ENCODE measurements at places on chromosomes 4 and X.

DNA sequence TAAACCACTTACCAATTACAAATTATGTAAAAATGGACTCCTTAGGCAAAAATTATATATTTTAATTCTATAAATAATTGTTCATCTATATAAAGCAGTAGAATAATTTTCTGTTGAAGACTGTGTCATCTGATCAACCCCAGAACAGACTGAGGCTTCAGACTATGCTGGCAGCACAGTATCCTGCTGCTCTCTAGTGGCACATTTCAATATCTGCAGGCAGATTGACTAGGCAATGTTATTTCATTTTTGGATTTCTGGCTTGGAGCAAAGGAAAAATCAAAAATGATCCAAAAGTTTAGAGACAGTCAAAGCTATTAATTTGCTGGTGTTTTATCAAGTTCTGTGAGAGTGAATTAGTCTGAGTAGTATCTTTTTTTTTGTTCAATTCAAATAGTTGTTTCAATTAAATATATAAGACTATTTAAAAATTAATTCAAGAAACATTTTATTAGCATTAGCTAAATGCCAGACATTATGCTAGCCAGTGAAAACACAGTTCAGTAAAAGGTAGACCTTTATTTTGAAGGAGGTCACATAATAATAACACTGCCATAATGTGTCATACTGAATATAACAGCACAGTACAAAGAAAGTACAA, 21.3 kb upstream of the SULT1E1 start:
- DNase-seq: no peak

DNA sequence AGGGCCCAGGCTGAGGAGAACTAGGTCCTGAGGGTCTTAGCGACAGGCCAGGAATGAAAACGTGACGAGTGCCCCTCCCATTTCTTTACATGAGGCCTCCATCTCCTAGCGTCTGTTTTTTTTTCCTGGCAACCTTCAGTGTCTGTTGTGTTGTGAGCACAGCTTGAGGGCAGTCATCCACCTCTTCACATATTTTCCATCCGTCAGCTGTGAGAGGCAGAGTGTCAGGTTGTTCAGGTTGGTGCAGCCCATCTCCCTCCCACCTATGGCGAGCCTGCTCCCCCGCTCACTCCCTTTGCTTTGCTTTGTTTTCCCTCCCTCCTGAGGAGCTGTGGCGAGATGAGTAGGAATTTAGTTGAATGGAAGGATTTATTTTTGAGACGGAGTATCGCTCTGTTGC, 51.7 kb upstream of the CHRNA9 start:
- no peak for DNase-seq

- no peak for DNase-seq
These were observed 23.4 kb downstream of the SMS start for GRCh38 chrX:21963731-21964405.

DNA sequence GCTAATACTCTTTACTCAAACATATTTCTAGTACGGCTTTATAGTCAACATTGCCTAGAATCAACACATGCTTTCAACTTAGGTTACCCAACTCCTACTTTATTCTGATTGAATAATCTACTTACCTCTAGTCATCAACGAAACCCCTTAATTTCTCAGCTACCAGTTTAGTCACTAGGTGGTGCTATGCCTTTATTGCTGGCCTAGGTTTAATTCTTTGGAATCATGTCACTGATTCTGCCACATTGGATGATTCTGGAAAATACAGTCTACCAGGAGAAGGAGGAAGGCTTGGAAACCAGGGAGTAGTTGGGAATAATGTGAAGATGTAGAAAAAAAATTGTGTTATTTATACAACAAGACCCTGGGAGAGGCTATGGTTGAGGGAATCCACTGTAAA, 167.7 kb downstream of the DCAF12L2 start:
- DNase-seq: no peak
